Epithelial cell of proximal tubule (primary cell): ENCODE measurements at places on chromosomes 13 and 19. TPM values are rescaled to one million over a fixed set of nuclear protein-coding genes. Genes with fewer than 3 reads are reported as not detected.

DNA sequence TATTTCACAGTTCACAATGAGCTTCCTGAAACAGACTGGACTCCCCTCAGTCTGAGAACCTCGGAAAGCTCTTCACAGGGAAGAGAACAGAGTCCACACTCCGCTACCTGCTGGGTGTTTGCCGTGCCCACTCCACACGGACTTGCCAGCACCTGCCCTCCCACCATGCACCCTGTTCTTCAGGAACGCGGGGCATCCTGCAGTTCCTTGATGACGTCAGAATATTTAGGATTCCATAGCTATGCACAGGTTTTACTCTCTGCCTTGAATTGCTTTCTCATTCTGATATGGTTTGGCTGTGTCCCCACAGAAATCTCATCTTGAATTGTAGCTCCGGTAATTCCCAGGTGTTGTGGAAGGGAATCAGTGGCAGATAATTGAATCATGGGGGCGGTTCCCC lies 74.4 kb upstream of the FARP1 start:
- no peak for DNase-seq

ZNF8 gene
- 4.2 and 4.5 TPM in 2 replicates for total RNA-seq

ACP4 gene
- total RNA-seq = not detected in 2 replicates

- DNase-seq = no peak
These were observed 98.4 kb downstream of the ANKRD10 start for GRCh38 chr13:110816500-110816899.

DNA sequence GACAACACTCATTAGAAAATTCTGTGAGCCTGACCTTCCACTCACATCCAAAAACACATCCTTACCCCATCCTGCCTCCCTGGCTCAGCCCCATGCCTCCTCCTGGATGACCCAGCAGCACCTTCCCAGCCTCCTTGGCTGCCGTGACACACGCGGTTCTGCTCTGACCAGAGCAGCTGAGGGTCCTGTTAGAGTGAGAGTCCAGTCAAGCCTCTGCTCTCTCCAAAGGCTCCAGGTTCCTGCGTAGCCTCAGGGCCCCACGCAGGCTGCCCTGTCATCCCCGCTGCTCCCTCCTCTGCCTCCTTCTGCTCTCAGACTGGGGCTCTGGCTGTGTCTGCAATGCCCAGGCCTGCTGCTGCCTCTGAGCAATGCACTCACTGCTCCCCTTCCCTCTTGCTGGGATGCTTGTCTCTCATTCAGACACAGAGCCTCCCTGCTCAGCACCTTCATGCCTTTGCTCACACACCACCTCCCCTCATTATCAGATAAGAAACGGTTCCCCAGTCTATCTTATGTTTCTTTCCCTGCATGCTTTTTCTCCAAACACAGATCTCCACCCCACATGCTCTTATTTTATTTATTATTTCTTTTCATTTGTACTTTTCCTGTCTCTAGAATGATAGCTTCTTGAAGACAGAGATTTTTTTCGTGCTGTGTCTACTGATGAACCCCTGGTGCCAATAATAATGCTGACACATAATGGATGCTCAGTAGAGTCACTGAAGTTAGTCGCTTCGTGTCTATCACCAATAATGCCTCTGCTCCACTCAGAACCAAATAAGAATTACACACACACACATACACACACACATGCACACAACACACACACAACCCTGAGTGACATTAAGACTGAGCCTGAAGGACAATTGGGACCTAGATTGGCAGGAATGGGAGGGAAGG lies 10.2 kb upstream of the SIGLEC6 start:
- DNase-seq = no peak

DNA sequence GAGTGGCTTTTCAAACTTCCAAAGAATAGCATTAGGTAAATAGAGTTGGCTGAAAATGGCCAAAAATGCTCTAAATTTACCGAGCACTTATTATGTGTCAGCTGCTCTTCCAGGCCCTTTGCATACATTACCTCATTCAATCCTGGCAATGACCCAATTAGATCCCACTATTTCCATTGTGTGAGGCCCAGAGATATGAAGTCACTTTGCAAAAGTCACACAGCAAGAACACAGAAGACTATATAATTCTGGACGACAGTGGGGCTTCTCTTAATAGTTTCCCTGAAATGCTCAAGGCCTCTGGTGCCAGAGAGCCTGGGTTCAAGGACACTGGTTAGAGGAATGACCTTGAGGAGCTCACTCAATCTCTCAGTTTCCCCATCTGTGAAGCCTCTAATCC lies 146.8 kb downstream of the IER2 start:
- DNase-seq = no peak

DNA sequence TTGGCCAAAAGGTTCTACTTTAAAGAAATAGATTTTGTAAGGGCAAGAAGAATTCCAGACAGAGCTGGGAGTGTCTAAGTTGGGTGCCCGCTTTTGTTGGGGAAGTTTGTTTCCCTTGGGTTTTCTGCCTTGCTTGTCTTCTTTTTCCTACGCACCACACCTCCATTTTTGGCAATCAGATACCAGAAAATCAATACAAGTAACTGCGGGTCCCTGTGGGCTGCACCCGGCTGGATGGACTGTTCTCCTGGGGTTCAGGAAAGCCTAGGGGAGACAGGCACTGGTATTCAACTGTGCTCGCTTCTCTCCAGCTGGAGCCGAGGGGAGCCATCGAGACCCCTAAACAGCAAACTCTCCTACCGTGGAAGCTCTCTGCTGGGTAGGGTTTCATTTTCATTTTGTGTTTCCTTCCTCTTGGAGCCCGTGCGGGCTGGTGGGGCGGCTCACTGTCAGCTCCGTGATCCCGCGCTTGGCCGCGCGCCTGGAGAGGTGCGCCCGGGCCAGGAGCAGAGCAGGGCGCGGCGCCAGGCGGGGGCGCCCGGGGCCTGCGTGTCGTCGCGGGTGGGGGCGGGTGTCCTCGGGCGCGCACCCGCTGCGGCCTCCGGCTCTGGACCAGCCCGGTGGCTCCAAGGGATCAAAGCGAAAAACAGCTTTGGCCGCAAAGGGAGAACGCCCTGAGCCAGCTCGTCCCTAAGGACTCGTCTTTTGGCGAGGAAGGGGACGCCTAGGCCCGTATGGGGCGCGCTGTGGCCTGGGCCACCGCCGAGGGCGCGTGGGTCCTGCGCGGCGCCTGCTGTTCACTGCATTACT lies 347.2 kb downstream of the ZNF536 start:
- no peak for DNase-seq

- no peak for DNase-seq
These were observed 2.5 kb downstream of the ZC3H4 start for GRCh38 chr19:47111006-47111621.

- no peak for DNase-seq
These were observed 8.5 kb downstream of the ILF3 start for GRCh38 chr19:10662384-10663251.

DNA sequence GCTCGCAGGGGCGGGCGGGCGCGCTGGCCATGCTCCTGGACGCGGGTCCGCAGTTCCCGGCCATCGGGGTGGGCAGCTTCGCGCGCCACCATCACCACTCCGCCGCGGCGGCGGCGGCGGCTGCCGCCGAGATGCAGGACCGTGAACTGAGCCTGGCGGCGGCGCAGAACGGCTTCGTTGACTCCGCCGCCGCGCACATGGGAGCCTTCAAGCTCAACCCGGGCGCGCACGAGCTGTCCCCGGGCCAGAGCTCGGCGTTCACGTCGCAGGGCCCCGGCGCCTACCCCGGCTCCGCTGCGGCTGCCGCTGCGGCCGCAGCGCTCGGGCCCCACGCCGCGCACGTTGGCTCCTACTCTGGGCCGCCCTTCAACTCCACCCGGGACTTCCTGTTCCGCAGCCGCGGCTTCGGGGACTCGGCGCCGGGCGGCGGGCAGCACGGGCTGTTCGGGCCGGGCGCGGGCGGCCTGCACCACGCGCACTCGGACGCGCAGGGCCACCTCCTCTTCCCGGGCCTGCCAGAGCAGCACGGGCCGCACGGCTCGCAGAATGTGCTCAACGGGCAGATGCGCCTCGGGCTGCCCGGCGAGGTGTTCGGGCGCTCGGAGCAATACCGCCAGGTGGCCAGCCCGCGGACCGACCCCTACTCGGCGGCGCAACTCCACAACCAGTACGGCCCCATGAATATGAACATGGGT lies 599 bp downstream of the ZIC2 start:
- no peak for DNase-seq

CACNG6 gene
- 0.29 and 0.94 TPM in 2 replicates for total RNA-seq

DNA sequence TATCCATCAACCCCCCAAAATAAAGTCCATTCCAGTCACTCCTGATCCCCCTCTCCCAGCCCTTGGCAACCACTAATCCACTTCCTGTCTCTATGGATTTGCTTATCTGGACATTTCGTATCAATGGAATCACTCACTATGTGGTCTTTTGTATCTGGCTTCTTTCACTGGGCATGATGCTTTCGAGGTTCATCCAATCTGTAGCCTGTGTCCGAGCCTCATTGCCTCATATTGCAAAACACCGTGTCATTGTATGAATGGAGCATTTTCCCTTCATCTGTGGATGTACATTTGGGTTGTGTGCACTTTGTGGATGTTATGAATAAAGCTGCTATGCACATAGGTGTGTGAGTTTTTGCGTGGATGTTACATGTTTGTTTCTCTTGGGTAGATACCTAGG lies 1.4 kb upstream of the FZR1 start:
- no peak for DNase-seq

ZNF583 gene
- total RNA-seq = 0.75 and 2.7 TPM in 2 replicates

SIGLEC5 gene
- total RNA-seq = not detected in 2 replicates
